ENCODE measurements at places on chromosomes 4 and X.
A peak's percentile ranks its signal among the peaks of the same experiment; 100 is the strongest.

- no peak for DNase-seq
Observed at GRCh38 chr4:62004881-62005280, 804.8 kb downstream of the ADGRL3 start.

DNA sequence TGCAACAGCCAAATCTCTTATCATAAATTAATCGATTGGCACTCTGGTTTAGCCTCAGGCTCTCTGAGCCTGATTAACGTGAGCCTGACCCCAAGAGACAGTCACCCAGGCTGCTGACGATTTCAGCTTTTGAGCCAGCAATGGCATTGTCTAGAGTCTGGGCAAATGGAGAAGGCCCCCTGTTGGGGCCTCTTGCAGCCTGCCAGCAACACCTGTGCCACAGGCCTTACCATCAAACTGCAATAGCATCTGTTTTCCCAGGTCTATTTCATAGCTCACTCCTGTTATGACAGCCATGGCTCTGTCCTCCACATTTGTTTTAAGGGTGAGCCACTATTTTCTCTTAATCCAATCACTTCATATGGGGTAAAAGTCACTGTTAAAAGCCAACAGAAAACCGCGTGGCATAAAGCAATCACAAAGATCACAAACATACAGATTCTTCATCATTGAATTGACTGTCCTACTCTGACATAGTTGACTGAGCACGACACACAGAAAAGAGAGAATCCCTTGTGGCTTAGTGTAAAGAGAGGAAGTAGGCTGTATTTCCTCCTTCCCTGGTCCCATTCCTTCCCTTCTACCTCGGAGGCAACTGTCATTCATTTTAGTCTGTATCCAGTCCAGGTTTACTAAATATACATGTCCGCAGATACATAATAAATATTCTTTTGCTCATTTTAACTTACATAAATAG, 47.8 kb downstream of the SLC9A7 start:
- DNase-seq = no peak

GRCh38 chrX:139766545-139766983, 58.6 kb upstream of the MCF2 start:
- DNase-seq = no peak

GRCh38 chr4:112340023-112340422, 42.9 kb downstream of the ALPK1 start:
- no peak for DNase-seq

DNA sequence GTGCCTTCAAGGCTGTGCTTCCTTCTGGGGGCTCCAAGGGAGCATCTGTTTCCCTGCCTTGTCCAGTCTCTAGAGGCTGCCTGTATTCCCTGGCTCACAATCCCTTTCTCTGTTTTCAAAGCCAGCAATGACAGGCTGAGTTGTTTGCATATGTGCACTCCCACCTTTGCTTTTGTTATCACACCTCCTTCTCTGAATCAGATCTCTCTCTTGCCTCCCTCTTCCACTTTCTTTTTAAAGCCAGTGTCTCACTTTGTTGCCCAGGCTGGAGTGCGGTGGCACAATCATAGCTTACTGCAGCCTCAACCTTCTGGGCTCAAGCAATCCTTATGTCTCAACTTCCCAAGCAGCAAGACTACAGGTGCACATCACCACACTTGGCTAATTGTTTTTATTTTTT, 37.1 kb upstream of the LEF1 start:
- no peak for DNase-seq

- DNase-seq = no peak
Observed at GRCh38 chrX:23494741-23495140, 160.1 kb downstream of the PTCHD1 start.

DNA sequence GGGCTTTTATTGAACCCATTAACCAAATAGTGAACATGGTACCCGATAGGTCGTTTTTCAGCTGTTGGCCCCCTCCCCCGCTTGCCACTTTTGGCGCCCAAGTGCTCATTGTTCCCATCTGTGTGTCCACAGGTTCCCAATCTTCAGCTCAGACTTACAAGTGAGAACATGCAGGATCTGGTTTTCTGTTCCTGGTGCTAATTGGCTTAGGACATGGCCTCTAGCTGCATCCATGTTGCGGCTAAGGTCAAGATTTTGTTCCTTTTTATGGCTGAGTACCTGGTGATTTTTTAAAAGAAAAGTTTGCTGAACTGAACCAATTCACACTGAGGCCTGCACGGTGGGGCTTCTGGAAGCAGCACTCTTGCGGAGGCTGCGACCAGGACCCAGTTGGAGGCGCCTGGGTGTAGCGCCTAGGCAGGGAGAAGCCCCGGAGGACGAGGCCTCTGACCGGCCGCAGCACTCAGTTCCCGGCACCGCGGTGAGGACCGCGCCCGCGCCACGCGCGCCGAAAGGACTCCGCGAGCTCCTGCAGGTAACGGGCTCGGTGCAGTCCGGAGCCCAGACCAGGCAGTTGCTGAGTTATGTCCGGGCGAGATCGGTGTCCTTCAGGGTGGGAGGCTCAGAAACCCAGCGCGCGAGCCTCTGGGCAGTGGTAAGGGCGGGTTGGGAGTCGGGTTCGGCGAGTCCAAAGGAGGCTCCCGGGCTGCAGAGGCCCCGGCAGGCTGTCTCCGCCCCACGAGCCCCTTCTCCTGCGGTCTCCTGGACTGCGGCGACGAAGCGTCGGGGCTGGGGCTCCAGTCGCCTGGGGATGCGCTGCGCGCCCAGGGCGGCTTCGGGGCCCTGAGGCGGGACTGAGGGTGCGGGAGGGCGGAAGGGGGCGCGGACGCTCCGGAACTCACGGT, 15.8 kb upstream of the SLC25A4 start:
- peak; percentile 8 for DNase-seq

DNA sequence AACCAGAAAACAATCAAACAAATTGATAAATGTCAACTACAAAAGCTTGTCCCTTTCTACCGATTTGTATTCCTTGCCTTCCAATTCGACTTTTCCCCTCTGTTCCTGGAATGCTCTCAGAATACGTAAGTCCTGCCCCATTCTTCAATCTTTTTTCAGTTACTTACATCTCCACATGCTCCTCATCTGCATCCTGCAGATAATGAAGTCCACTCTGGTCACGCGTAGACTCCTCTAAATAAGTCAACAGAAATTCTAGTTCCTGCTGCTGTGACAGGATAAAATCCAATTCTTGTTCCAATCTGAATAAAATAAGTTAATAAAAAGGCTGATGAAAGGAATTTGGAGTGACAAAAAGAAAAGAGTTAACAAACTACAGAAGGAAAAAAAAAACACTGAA, 34.4 kb upstream of the RBM41 start:
- no peak for DNase-seq

DNA sequence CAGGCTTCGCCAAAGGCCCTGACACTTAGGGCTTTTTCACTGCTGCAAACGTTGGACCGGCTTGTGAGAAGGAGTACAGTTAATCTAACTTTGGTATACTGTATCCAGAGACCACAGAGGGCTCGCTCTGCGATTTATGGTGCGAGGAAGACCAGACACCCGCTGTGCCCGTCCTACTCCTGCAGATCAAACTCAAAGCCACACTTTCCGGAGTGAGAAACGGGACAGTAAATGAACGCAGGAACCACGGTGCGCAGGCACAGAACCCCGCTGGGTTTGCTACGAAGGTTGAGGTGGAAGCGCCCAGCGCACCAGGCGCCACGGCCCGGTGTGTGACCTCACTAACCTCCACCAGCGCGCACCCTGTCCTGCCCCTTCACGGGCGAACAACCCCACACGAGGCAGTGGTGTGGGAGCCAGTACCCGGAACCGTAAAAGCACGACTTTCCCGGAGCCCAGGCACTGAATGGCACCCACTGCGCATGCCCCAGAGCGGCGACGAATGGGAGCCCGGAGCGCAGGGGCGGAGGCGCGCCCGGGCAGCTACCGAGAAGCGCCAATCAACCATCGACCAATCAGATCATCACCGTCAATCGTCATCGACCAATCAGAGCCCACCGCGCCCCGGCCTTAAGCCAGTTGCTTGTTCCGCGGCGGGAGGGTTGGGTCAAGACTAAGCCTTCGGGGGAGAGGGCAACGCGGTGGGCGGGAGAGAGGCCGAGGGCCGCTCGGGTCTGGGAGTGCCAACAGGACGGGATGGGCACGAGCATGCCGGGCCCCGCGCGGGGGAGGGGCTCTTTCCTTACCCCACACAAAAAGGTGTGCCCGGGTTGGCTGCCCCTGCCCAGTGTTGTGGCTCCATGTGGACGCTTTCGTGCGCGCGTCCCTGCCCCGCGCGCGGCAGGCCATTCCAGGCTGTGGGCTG, 21.3 kb upstream of the WDR45 start:
- peak; percentile 90 for DNase-seq

- DNase-seq = no peak
Observed at GRCh38 chr4:992297-993110, 700 bp downstream of the SLC26A1 start.

GRCh38 chrX:101682723-101683122, 23.1 kb upstream of the ARMCX2 start:
- peak; percentile 89 for DNase-seq

- no peak for DNase-seq
Observed at GRCh38 chr4:136369073-136369472, 1163.2 kb downstream of the PCDH18 start.

GRCh38 chr4:15716115-15716514, 13.2 kb downstream of the BST1 start:
- DNase-seq = no peak

DNA sequence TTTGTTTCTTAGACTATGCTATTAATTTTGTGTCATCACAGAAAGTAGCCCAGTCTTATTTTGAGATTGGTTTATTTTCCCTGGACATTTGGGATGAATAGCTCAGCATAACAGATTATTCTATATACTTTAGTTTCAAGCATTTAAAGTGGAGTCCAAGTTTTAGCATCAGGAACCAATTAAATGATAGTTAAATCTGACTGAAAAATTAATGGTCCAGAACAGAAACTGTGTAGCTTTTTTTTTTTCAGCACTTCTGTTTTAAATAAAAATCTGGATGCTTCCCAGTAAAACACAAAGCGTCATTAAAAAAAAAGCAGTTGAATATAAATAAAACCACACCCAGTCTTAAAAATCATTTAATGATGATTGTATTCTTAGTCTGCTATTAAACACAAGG, 59.4 kb upstream of the PITX2 start:
- peak; percentile 72 for DNase-seq

- DNase-seq = peak; percentile 0
Observed at GRCh38 chr4:104465201-104465600, 29.5 kb downstream of the CXXC4 start.

GRCh38 chr4:121658125-121658524, 38.7 kb downstream of the ANXA5 start:
- DNase-seq = no peak

DNA sequence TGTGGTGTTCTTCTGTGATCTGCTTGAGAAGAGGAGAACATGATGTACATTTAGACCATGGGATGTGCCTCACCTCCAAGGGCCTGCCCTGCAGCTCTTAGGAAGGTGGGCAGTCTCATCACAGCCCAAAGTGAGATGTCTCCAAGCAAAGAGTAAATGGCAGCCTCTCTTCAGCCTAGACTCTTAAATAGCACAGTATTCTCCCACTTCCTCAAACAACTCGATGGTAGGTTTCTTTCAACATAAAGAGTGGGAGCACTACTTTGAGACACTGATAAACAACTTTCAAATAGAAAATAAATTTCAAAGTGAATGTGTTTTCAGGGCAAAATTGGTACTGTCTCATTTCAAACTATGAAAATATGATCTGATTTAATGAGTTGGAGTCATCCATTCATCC, 35.2 kb downstream of the EDNRA start:
- no peak for DNase-seq

DNA sequence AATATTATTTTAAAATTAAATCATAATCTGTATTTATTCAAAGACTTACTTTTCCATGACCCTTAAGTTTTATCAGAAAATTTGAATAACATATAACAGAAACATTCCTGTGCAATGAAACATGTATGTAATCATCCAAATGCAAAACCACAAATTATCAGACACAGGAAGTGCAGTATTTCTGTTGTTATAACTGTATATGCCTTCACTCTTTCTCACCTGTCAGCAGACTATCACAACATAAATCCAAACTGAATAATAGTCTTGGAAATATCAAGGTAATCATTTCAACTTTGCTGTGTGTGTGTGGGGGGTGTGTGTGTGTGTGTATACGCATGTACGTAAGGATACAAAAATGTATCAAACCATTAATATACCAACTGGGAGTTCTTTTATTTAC, 285.9 kb downstream of the SLC7A11 start:
- DNase-seq = peak; percentile 66

DNA sequence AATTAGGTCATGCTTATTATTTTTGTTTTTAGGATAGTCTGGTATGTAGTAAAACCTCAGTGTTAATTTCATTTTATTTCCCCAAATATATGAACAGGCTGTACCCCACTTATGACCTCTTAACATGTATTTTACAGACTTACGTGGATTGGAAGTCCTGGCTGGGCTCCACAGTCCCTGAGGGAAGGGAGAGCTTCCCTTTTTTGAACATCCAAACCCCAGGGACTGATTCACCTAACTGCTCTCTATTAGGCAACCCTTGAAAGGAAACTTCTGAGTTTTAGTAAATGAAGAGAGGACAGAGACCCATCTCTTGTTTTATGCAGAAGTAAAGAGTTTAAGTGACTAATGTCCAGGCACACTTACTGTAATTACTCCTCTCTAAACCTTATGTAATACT, 233.1 kb upstream of the SPRY1 start:
- no peak for DNase-seq

DNA sequence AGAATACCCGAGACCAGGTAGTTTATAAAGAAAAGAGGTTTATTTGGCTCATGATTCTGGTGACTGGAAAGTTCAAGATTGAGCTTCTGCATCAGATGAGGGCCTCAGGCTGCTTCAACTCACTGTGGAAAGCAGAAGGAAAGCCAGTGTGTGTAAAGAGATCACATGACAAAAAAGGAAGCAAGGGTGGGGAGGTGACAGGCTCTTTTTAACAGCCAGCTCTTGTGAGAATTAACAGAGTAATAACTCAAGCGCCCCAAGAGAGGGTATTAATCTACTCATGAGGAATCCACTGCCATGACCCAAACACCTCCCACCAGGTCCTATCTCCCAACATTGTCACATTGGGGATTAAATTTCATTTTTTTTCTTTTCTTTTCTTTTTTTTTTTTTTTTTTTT, 6.3 kb upstream of the YIPF6 start:
- no peak for DNase-seq

- no peak for DNase-seq
Observed at GRCh38 chrX:78366576-78366975, 39.2 kb upstream of the CYSLTR1 start.

- DNase-seq = no peak
Observed at GRCh38 chr4:6197433-6198174, 2.7 kb downstream of the JAKMIP1 start.

GRCh38 chr4:40672528-40673522, 43.2 kb upstream of the RBM47 start:
- DNase-seq = peak; percentile 99

DNA sequence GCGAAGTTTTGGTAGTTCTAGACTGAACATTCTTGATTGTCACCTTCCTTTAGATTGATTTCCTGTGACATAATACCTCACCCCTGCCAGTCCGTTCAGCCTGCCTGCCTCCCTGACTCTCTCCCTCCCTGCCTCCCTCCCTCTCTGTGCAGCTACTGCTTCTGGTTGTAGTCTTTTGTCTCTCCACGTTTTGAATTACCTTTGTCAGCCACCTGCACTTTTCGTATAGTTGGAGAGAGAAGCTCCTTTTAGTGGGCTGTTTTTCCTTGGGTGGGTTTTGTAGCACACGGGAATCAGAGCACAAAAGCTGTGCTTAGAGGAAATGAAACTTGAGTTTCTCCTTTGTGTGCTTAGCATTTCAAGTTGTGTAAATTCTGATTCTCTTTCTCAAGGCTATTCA, 32.6 kb upstream of the MSMO1 start:
- no peak for DNase-seq
